ENCODE measurements at places on chromosomes 6 and 20.
A peak's percentile ranks its signal among the peaks of the same experiment; 100 is the strongest.

DNA sequence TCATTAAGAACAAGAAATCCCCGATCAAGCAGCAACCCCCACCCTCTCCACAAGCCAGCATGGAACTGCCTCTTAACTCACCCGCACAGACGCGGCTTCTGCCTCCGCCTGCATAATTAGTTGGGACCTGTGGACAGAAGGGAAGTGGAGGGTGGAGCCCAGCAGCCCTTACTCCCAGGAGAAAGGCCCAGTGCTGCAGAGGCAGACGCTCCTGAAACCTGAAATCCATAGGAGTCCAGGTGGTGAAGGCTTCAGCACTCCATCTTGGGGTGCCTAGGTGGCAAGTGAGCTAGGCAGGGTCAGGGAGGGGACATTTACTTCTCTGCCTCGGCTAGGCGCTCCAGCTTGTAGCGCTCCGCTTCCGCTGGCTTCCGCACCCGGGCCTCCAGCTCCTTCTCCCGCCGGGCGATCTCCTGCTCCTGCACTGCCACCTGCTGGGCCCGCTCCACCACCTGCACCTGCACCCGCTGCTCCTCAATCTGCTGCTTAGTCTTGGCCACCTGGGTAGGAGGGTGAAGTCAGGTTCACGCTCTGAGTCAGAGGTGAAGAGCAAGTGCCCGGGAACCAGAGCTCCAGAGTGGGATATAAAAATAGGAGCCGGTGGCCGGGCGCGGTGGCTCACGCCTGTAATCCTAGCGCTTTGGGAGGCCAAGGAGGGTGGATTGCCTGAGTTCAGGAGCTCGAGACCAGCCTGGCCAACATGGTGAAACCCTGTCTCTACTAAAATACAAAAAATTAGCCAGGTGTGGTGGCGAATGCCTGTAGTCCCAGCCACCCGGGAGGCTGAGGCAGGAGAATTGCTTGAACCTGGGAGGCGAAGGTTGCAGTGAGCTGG lies 10.7 kb downstream of the TUBB start:
- DNase-seq, result no peak

DNA sequence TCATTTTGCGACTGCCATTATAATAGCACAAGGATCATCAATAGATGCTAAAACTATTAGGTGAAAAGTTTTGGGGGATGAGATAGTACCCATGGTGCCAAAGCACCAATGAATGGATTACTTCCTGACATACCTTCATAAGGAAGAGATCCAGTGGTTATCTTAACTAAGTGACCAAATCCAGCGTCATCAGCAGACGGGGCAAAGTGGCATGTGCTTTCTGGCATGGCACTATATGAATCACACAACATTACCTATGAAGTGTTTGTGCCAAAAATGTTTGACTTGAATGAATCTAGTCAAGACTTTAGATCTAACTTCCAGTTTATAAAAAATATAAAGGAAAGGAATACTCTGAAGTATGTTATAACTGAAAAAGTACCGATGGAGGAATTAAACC lies 10.8 kb downstream of the TRIM26 start:
- DNase-seq, result no peak

DNA sequence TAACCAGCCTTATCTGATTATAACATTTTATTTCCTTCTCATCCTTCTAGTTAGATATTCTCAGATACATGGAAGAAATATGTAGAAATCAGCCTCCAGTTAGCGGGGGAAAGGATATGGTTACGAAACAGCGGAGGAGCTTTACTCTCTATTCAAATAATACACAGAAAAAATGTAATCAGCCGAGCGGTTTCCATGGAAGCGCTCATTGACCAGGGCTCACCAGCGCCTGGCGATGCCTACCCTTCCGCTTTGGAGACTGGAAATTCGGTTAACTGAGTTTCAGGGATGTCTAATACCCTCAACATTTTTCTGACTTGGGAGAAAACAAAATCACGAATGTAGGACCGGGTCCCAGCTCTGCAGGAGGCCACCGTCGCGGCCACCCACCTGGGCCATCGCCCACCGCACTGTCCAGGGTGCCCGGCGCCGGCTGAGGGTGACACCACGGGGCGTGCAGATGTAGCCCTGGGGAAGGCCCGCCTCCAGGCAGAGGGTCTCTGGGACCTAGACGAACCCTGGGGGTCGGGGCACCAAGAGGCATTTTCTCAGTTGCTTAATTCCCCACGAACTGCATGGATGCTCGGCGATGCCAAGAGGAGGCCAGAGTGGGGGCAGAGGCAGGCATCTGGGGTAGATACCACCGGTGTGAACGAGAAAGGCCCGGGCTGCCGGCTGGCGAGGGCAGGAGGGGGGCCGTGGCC lies 1.7 kb downstream of the PRR18 start:
- no peak for DNase-seq

- DNase-seq, result peak; percentile 76
Observed at GRCh38 chr6:29942275-29943052, at the start of gene HLA-A. TSS of gene HLA-A (plus strand) at chr6:29942532. CDS start at chr6:29942554, 22 bp downstream.

GRCh38 chr6:85136310-85136709 lies 313.6 kb upstream of the NT5E start:
- DNase-seq, result no peak

GRCh38 chr6:150890346-150890745 lies 24.8 kb downstream of the MTHFD1L start:
- no peak for DNase-seq

- DNase-seq, result no peak
Observed at GRCh38 chr6:33080127-33081089, 4.6 kb downstream of the HLA-DPB1 start.

- no peak for DNase-seq
Observed at GRCh38 chr6:118935978-118936703, 1.2 kb upstream of the MCM9 start.

DNA sequence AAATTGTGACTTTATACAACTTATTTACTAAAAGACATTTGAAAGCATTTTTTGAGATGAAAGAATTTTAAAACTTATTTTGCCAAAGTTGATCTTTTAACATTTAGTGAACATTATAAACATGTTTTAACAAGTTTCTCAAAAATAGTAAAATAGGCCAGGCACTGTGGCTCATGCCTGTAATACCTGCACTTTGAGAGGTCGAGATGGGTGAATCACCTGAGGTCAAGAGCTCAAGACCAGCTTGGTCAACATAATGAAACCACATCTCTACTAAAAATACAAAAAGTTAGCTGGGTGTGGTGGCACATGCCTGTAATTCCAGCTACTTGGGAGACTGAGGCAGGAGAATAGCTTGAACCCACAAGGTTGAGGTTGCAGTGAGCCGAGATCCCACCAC lies 78.6 kb downstream of the CLVS2 start:
- DNase-seq, result no peak

DNA sequence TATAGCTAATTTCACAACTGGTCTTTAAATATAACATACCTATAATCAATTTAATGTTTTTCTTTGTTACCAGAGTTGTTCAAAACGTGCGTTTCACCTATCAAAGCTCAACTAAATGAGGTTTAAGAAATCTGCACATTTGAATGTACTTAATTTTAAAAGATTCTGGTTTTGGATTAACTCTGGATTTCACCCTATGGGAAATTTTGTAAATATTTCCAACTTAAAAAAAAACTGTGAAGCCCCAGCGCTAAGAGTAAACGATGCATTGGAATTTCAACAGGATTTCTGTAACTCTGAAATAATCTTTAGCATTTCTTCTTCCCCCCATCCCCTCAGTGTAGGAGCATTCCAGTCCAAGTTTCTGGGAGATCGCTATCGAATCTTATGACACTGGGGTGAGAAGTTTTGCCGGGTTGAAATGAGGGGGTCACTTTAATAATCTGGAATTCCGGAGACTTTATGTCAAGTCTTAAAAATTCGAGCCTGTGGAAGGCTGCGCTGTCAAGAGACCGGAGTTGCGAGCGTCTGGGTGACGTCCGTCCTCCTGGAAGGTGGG lies 643 bp upstream of the MAP3K4 start:
- no peak for DNase-seq

GRCh38 chr20:51526106-51526470 lies 16.4 kb downstream of the NFATC2 start:
- DNase-seq, result no peak

DNA sequence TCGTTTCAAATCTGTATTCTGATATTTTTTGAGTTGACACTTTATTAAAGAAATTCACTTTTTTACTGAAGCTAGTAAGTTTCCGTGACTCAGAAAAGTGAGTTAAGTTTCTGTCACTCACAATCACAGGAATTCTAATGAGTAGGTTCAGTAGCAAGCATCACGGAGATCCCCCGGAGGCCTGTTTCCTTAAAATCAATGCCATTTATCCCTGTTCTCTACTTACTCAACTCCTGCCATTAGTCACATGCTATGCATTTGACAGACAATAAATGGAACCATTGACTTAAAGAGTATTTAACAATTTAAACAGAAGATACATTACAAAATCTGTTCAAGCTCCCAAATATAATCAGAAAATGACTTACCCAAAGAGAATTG lies 9.1 kb downstream of the SLC18B1 start:
- no peak for DNase-seq

GRCh38 chr20:37095108-37095598 lies 644 bp downstream of the RBL1 start:
- DNase-seq, result no peak

Data from brain pericyte (primary cell).